ENCODE measurements at places on chromosomes 1 and 21.
A peak's percentile ranks its signal among the peaks of the same experiment; 100 is the strongest.

- DNase-seq: no peak
These were observed 178.3 kb downstream of the KCNJ6 start for GRCh38 chr21:37737996-37738395.

GRCh38 chr1:219805191-219805590, 123.2 kb downstream of the SLC30A10 start:
- no peak for DNase-seq

GRCh38 chr21:43375006-43375836, 51.7 kb downstream of the SIK1 start:
- DNase-seq: no peak

GRCh38 chr1:147496571-147497210, 44.6 kb upstream of the BCL9 start:
- DNase-seq: peak; percentile 44

- DNase-seq: no peak
These were observed 5.1 kb upstream of the FOXJ3 start for GRCh38 chr1:42340093-42340492.

GRCh38 chr1:21189421-21189820, 12.7 kb upstream of the EIF4G3 start:
- DNase-seq: no peak

DNA sequence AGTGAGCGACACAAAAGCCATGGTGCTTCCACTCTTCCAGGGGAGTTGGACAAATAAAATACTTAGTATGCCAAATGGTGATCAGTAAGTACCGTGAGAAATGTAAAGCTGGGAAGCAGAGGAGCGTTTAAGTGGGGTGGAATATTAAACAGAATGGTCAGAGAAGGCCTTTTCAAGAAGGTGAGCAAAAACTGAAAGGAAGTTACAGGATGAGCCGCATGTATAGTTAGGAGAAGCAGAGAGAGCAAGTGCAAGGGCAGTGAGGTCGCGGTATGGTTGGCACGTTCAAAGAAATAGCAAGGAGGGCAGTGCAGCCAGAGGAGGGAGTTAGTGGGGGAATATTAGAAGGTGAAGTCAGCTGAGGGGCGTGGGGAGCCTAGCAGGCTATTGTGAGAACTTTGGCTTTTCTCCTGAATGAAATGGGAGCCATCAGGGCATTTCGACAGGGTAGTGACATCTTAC, 748 bp upstream of the ATP6V0B start:
- no peak for DNase-seq

DNA sequence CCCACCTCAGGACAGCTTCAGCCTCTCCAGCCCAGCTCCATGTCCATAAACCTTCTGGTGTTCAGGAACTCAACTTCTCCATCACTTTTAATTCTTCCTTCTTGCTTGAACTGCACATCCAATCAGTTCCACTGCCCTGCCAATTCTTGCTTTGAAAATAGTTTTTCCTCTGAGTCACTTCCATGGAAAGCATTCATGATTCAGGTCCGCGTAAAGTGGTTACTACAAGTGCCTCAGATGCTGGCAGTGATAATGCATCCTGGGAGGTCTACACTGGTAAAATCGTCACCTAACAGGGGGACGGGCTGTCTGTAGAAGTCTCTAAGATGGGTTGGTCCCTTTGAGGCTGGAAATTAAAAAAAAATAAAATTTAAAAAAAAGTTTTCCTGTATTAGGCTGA, 25.9 kb upstream of the RCAN1 start:
- DNase-seq: no peak

DNA sequence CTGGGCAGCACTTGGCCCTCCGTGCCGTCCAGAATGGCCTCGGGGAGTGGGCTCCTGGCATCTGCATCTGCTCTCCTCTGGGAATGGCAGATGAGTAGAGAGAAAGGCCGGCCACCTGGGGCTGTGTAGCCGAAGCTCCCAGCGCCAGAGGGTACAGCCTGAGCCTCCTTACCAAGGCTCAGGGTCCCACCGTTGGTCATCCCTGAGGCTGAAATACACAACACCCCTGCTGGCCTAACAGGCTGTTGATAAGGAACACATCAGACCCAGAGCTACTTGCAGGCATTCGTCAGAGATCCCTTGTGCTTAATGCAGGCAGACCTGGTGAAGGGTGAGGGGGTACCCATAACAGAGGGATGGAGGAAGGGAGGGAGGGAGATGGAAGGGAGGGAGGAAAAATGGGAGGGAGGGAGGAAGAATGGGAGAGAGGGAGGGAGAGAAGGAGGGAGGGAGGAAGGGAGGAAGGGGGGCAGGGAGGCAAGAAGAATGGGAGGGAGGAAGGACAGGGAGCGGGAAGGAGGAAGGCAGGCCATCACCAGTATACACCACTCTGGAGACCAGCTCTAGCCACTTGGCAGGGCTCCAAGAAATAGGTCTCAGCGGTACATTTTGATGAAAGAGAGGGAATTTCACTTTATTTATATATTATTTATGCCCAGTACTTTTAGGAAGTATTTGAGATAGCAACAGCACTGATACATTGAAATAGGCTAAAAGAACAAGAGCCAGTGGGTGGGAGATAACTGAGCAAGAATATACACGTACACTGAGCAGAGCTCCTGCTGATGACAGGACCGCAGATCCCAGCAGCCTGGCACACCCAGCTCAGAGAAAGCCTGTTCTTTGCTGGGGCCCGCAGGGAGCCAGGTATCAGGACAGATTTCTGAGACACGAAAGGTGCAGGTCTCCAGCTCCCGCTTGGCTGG, 315.0 kb upstream of the VAMP3 start:
- no peak for DNase-seq

DNA sequence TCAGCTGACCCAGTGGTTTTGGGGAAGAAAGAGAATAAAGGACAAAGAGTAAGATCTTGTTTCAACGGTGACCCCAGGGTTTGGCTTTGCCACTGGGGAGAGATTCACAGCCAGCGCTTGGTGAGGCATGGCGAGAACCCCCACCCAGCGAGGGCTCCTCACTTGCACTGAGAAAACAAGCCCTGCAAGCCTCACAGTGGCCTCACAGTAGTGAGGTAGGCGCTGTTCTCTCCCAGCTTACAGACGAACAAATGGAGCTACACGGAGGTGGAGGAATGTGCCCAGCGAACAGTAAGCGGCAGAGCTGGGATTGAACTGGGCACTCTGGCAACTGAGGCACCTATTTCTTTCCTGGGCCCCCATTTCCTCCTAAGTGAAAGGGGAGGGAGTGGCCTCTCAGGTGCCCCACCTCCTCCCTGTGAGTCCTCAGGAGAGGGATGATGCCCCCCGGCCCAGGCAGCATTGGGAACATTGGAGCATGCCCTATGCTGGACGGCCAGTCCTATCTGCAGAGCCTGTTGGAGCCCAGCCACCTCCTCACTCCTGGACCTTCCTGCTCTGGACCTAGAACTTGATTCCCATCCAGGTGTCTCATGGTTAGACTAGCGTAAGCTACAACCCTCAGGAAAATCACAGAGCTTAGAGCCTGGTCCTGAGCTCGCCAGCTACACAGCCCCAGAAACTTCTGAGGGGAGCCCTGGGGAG, 73.4 kb upstream of the EDN2 start:
- no peak for DNase-seq

Data from WTC11 (cell line).